Myocyte (in vitro differentiated cells): ENCODE measurements at places on chromosomes 4 and X. TPM values are rescaled to one million over a fixed set of nuclear protein-coding genes. Genes with fewer than 3 reads are reported as not detected.

- DNase-seq, result no peak
Measured at GRCh38 chr4:173498023-173498422, 32.0 kb downstream of the HAND2 start.

SORCS2 gene
- total RNA-seq, result 2.8 and 4.4 TPM in 2 replicates

ADH7 gene
- not detected in 2 replicates for total RNA-seq

GRCh38 chrX:117407449-117408150, 709.0 kb downstream of the KLHL13 start:
- no peak for DNase-seq

DNA sequence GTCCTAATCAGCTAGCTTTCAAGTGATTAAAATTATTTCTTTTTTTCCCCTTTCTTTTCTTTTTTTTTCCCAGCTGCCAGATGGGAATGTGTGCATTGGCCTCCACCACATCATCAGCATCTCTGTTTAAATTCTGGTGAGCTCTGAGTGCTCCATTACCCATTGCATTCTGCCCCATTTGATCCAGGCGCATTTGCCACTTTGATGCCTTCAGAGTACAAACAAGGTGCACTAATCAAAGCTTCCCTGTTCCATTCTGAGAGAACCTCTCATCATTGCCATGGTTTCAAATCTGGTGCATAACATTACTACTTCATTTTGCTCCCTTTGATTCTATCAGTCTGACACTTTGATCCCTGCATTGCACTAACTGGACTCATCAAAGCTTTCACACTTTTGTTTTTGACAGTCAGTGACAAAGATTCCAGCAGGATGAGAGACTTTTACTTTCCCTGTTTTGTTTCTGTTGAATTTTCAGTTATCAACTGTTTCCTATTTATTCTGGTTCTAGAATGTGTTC, 238.8 kb upstream of the PCDH10 start:
- DNase-seq, result no peak

- no peak for DNase-seq
Measured at GRCh38 chr4:53132132-53132891, 233.5 kb downstream of the SCFD2 start.

MAGED4B gene
- 50.5 and 57.4 TPM in 2 replicates for total RNA-seq
